ENCODE measurements at places on chromosomes 7 and 10.

DNA sequence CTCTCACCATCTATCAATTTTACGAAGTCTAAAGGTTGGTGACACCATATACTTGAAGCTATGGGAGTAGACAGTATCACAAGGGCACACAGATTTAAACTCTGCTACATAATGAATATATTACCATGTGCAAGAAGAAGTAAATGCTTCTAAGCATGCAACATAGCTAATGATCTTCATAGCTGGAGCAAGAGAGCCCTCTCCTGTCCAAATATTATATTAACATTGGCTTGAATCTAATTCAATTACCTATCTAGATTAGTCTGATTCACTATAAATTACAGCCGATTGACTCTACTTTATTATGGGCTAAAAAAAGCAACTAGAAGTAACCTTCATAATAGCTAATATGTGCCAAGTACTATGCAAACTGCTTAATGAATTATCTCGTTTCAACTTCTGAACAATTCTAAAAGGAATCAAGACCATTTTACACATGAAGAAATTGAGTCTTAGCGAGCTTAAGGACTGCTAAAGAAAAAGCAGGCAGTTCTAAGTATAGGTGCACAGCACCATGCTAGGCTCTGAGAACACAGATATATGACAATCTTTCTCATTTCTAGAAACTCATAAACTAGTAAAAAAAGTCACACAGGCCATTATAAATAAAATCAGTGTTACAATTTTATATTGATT lies 21.9 kb downstream of the FRA10AC1 start:
- DNase-seq = no peak

GRCh38 chr10:73263693-73264347 lies 11.4 kb upstream of the MRPS16 start:
- DNase-seq = no peak

- no peak for DNase-seq
Observed at GRCh38 chr10:73379064-73379748, 20.5 kb upstream of the CFAP70 start.

GRCh38 chr10:36538953-36539586 lies 586.3 kb upstream of the ANKRD30A start:
- no peak for DNase-seq

- no peak for DNase-seq
Observed at GRCh38 chr7:120794106-120794729, 63.7 kb downstream of the TSPAN12 start.

GRCh38 chr10:44830022-44830421 lies 81.1 kb upstream of the TMEM72 start:
- DNase-seq = no peak

- no peak for DNase-seq
Observed at GRCh38 chr7:98281757-98282606, 496 bp downstream of the BRI3 start.

- DNase-seq = no peak
Observed at GRCh38 chr7:41193738-41194282, 509.1 kb downstream of the INHBA start.

DNA sequence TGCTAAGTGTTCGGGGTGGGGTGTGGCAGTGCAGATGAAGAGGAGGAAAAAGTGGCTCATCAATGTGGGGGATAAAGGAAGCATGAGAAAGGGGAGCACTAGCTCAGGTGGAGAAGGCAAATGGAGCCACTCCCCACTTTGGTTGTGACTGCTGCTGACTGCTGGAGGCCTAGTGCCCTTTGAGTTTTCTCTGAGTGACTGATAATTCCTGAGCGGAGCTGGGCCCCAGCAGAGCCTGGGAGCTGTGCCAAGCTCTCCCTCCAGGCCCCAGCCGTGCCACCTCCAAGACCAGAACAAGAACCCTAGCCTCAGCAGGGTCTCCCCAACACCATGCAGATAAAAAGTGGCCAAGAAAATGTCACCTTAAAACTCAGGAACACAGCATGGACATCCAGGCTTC lies 9.7 kb upstream of the RASSF4 start:
- no peak for DNase-seq

DNA sequence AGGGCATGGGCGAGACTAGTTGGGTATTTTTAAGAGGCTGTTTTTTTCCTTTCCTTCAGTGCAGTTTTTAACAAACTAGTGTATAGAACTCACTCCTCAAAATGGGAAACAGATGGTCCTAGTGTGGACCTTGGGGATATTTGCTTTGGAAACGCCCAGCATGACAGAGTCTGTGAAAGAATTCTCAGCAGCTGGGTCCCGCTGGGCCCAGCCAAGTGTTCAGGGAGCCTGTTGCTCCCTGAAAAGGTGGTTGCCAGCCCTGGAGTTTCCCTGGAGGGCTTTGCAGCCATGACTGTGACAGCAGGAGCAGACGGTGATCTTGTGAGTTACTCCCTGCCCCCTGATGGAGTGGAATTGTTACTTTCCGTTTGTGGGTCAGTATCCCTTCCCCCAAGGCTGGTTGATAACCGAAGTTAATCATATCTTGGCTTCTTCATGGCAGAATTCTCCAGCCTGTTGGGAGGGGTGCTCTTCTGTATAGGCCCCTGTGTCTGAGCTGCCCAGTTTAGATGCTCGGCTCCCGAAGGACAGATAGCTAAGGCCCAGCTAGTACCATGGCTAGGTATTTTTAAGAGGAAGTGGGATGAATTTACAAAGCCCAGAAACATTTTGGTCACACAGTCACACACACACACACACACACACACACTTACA lies 278.6 kb upstream of the HABP2 start:
- DNase-seq = no peak

DNA sequence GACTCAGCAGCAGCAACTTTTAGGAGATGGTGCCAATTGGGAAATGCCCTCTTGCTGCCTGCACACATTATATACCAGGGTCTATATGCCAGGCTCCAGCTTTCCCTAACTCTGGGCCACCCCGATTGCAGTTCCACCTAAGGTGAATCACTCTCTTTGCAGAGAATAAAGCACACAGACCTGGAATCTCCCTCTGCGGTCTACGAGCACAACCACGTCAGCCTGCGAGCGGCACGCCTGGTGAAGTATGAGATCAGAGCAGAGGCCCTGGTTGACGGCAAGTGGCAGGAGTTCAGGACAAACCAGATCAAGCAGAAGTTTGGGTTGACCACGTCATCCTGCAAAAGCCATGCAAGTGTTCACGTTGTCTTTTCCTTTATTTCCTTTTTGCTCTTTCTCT lies 38.2 kb upstream of the PLEKHA1 start:
- DNase-seq = no peak

- no peak for DNase-seq
Observed at GRCh38 chr10:8310930-8311329, 256.4 kb downstream of the GATA3 start.

DNA sequence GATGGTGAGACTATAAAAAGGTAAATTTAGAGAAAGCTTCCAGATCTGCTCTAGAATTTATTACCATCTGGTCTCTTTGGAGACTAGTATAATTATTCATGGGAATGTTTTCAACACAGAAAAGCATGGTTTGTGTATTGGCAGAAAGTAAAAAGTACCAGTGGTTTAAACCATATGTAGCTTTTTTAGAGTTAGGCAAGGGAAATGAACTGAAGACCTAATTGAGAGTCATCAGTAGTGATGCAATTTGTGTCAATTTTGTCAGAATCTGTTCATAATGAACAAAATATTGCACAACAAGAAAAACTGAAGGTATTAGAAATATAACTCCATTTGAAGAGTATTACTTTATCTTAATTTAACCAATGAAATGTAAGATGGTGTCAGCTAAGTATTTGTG lies 181.4 kb downstream of the ADK start:
- DNase-seq = no peak

GRCh38 chr10:71372882-71373495 lies 23.7 kb upstream of the CDH23 start:
- DNase-seq = no peak

DNA sequence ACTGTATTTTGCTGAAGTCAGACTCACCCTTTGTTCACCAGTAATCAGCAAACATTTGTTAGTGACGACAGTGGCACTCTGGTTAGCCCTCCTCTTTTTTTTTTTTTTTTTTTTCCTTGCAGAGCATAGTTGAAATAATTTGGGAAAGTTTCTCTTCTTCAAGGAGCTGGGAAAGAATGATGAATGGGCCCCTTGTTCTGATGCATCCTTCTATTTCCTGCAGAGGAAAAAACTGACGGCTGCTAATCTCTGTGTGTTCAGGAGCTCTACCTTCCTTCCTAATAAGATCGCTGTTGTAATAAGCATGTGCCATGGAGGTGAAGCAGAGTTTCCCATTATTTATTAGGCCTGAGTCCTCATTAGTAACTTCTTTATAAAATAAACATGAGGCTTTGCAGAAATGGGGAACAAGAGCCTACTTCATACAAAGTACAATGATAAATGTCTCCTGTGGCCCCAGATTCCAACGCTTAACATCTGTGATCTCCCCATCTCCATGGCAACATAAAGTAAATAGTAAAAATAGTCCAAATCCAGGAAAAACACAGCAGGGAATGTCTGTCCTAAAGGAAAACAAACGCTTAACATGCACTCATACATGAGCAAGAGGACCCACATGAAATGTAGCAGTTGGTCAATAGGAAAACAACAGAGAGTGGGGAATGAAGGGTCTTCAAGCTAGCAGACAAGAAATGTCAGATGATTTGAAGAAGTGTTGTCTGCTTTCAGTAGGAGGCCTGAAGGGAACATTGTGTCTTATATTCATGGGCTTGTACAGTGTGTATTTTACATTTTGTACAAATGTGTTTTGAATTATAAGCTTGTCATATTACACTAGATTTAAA lies 59.1 kb upstream of the CALD1 start:
- no peak for DNase-seq

DNA sequence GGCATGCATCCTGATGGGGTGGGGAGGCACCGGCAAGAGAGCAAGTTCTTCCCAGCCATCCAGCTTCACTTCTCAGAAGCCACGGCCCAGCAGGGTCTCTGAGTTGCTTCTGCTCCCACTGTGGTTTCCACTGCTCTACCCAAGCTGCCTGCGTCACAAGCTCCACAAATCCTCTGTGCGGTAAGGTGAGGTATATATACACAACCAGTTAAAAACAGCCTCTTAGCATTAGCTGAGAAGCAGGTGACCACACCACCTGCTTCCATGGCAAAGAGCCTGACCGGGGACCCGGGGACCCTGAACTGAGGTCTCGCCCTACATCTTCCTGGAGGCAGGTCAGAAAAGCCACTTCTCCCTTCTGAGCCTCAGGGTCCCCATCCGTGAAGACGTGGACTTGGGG lies 46.9 kb upstream of the NPFFR1 start:
- DNase-seq = no peak

- DNase-seq = no peak
Observed at GRCh38 chr7:20441346-20441745, 110.6 kb downstream of the ITGB8 start.

DNA sequence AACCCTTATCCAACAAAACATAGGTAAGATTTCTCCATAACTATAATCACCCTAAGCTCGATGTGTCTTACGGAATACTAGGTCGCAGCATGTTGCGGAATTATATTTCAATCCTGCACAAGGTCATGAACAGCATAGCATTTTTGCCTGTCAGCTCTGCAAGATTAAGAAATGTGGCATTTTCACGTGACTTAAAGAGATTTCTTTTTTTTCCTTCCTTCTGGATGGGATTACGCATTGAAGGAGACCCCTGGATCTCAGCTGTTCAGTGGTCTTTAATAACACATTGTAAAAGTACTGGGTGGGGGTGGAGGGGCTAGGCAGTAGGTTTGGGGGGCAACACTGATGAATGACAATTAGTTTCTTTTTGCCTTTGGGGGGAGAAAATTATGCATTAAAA lies 106.7 kb downstream of the CUBN start:
- no peak for DNase-seq

DNA sequence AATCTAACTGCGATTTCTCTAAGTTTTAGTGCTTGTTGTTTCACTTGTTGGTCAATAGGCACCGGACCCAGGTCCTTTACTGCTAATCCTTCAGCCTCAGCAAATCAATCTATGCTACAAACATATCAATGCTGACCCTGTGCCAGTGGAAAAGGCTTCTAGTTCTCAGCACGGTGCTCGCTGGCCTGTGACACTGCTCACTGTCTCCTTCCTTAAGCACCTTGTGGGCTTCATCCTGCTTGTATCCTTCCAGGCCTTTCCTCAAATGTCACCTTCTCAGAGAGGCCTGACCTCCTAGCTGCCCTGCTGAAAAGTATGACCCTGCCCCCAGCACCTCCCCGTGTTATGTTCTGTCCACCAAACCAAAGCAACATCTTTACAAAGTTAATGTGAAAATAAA lies 201.2 kb upstream of the FRMD4A start:
- no peak for DNase-seq

DNA sequence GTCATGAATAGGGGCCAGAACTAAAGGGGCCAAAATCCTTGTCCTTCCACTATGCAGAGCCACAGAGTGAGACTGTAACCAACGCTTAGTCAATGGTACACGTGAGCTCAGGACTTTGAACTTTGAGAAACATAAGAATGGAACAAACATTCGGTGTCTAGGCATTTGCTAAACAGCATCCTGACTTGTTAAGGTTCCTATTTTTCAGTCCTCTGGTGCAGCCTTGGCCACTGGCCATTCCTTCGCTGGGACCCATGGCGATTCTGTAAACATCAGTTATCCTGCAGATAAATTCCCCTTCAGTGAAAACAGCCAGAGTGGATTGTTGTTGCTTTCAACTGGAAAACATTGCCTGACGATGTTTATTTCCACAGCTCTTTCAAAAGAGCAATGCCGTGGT lies 266.8 kb downstream of the SORCS1 start:
- DNase-seq = no peak

- DNase-seq = no peak
Observed at GRCh38 chr7:130387628-130388403, 7.5 kb downstream of the CPA1 start.

DNA sequence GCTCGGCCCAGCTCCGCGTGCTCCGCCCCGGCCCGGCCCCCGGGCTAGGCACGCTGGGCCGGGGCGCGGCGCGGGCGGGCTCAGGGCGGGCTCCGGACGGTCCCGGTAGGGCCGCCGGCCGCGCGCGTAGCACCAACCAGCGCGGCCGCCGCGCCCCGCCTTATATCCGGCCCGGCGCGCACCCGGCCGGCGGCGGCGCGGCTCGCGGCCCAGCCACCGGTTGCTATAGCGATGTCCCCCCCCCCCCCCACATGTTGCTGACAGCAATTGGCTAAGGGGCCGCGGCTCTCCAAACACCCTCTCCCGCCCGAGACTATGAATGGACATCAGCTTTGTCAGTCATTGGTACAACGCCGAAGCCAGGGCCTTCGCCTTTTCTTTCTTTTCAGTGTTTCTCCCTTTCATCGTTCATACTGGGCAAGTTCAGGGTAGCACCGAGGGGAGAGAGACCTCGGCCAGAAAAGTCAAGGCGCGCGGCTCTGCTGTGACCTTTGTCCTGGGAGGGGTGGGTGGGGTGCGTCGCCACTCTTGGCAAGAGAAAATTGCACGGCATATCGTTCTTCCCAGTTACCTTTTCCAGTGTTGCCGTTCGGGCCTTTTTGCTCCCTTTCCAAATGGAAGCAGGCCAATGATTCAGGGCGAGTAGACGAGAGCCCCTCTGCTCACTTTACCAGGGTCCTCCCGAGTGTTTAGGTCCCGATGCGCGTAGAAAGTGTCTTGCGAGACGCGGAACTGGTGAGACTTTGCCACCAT lies 354.2 kb downstream of the DNAJB6 start:
- DNase-seq = no peak
